ENCODE measurements at places on chromosomes 3 and 15.
A peak's percentile ranks its signal among the peaks of the same experiment; 100 is the strongest.

DNA sequence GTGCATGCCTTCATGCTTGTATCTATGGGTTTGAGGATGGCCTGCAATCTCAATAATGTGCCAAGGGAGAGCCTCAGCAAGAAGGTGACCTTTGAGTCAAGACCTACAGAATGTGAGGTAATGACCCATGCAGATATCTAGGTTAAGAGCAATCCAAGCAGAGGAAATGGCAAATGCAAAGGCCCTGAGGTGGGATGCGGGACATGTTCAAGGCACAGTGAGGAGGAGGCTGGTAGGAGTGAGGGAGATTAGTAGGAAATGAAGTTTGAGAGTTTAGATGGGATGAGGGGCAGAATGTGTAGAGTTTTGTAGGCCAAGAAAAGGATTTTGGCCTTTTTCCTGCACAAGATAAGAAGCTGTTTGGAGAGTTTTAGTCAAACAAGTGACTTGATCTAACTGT, 4.7 kb upstream of the MAP2K5 start:
- DNase-seq: no peak

DNA sequence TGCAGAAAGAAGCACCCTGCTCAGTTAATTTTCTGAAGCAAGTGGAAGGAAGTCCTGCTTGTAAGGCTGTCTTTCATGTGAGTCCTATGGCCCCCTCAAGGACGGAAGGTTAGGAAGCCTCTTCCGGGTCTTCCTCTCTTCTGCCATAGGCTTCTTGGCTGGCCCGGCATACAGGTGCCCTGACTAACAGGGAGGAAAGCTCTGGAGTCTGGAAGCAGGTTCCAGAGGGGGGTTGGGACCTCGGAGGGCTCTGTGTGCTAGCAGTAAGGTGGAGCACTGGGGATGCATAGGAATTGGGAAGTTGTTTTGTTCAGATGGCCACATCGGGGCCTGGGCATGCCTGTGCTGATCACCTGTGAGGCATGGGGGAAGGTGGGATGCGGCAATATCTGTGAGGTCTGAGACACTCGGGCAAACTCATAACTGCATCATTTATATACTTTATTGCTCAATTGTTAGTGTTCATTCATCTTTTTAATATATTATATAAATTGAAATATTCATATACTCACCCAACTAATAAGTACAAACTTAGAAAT, 49.6 kb downstream of the TRAK1 start:
- DNase-seq: no peak

DNA sequence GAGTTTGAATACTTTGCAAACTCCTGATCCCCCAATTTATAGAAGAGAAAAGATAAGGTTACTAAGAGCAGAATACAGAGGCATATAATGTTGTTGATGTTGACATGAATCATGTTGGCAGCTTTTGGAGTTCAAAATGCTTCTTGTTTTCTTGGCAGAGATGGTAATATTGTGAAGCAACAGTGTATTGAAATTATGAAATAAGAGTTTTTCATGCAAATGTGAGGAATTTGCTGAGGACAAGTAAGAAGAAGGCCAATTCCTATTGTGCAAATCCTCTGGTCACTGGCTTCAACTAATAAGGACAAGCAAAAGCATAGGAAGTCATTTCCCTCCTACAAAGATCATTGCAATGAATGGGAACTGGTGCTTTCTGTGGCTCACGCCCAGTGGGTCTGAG, 126.9 kb upstream of the CHL1 start:
- DNase-seq: peak; percentile 25

DNA sequence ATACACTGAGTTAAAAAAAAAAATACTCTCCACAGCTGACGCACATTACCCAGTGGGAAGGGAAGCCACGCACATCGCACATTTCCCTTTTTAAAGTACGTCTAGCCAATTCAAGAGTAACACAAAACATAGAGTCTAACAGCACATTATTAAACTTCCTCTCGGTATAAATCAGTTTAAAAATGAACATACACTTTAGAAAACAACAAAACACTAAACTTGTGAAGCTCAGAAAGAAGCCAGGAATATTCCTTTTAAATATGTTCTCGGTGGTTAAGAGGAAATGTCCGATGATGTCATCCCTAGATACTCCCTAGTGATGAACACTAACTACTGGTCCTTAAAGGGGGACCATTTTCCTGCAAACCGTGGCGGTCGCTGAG, 721 bp downstream of the MYEF2 start:
- DNase-seq: peak; percentile 68

DNA sequence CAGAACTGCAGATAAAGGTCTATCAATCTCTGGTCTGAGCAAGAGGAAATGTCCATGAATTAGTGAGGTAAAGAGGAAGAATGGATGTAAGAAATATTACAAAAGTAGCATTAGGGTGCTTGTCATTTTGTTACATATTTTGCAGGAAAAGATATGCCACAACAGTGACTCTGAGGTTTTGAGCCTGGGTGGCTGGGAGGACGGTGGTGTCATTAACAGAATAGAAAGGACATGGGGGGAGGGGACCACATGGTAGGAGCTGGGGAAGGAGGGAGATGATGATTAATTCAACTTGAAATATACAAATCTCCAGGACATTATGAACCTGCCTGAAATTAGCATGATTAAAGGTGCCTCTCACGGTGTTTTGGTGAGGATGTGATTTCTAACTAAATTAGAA, 245.5 kb upstream of the MDFIC2 start:
- DNase-seq: no peak

DNA sequence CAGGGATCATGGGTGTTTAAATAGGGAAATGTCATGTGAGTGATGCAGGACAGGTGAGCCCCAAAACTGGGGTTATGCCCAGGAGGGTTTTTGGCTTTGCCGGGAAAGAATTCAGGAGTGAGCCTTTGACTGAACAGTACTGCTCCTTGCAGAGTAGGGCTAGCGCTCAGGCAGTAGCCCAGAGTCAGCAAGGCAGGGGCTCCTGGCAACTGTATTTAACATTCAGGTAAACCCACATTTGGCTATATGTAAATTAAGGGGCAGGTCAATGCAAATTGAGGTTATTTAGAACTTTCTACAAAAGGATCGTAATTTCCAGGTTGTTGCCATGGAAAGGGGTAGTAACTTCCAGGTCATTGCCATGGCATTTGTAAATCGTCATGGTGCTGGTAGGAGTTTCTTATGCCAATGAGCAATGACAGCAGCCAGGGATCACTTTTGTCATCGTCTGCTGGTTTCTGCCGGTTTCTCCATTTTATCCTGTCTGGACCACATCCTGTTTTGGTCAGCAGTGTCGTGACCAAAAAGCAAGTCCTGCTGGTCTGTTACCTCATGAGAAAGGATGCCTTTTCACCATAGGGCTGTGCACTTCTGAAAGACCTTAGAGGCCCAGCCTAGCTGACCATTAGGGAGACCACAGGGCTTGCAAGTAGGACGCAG, 24.3 kb downstream of the MTHFS start:
- DNase-seq: peak; percentile 27

DNA sequence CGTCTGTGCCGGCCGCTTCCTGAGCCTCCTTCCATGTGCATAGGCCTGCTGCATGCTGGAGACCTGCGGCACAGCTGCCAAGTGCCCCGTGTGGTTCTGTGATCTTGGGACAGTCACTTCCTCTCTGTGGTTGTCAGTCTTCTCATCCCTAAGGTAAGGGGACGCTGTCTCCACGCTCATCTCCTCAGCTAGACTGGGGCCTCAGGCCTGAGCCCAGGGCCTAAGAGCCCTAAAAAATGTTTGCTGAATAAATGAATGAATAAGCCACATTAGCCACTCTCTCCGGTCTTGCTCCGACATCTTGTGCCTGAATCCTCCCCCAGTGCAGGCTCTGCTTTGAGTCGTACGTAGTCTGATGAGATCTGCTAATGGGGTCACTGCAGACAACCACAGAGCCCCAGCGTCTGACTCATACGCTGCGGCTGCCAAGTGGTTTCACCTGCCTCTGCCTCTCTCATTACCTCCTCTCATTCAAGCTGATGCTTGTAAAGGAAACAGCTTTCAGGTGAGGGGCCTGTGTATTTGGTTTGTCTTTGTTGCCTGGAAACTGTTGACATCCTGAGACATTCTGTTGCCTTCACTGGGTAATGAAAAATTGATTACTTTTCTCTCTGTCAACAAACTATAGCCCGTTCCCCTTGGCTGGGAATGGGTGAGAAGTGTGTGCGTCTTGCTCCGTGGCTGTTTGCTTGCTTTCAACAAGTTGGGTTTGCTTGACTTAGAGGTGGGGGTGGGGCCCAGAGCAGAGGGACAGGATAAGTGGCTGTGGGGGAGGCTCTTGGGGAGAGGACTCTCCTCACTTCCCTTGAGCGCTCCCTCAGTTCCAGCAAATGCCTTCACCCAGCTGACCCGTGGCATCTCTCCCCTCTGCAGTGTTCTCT, 15.9 kb downstream of the RPLP1 start:
- no peak for DNase-seq

DNA sequence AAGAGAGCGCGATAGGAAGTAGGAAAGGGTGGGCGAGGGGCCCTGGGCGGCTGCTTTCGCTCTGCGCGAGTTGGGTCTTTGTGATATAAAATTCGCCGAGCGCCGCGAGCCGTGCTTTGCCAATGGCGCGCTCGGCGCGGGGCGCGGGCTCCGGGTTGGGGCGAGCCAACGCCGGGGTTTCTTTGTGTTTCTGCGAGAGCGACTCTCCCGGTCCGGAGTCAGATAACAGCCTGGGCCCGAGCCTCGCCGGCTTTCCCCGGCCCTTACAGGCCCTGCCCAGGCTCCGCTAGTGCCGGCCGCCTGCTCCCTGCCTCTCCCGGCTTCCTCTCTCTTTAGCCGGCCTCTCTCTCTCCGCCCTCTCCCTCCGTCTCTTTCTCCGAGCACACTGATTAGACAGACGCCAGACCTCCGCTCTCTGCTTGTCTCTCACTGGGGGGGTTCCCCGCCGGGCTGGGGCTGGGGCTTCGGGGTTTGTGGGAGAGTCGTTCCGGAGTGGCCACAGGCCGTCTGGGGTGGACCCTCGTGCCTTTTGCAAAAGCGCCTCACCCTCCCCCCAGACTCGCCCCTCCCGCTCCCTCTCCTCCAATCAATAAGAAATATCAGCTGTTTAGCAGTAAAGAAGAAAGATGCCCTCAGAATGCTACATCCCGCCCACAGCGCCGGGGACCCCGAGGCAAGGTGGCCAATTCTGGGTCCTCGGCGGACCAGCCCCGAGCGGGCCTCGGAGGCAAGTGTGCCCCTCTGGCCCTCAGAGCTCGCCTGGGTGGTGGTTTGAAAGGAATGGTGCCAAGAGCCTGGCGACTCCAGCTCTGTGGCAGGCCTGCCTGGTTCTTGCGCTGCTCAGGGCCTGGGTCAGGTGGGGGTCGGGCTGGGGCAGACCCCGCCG, 2.9 kb downstream of the NR2F2 start:
- peak; percentile 65 for DNase-seq

- peak; percentile 82 for DNase-seq
Observed at GRCh38 chr3:155185631-155186071, 105.5 kb downstream of the MME start.

- peak; percentile 51 for DNase-seq
Observed at GRCh38 chr3:61638741-61639140, 77.4 kb downstream of the PTPRG start.

Measured in GM23248 (cell line).